Stimulated activated CD4-positive, alpha-beta T cell treated with anti-CD3 and anti-CD28 coated beads, Interleukin-1b, Interleukin-23, amount 100 ng/mL, for 1 hour (primary cell): ENCODE measurements at places on chromosomes 7 and 10.

GRCh38 chr10:13087986-13088618 is 11.9 kb upstream of the OPTN start:
- no peak for DNase-seq

DNA sequence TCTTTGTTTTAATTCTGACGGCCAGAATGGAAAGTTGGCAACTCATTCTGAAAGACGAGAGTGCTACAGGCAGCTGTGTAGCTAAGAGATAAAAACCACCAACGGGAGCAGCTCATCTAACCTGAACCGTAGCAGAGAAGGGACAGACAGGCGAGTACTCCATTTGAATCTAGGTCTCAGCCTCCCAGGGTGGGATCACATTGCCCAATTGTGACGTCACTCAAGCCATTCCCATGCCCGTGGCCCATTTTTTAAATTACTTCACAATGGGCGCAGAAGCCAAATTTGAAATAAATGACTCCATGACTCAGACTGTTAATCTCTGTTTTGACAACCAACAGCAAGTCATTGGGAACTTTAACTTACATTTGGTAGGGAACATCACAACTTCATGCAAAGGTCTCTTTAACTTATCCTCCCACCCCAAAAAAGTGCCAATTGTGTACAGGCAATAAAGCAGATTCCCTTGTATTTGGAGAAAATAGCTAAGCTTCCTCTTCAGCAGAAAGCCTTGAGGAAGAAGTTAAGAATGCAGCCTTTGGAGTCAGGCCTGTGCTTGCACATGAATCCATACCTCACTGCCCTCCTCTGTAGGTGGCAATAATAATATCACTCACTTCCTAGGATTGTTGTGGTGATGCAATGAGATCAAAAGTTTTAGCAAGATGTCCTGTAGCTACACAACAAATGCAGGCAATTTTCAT is 93.2 kb upstream of the KIF5B start:
- no peak for DNase-seq

- no peak for DNase-seq
Measured at GRCh38 chr10:123761666-123762230, 95.6 kb downstream of the GPR26 start.

GRCh38 chr10:111247781-111248389 is 171.1 kb downstream of the ADRA2A start:
- DNase-seq, result no peak

DNA sequence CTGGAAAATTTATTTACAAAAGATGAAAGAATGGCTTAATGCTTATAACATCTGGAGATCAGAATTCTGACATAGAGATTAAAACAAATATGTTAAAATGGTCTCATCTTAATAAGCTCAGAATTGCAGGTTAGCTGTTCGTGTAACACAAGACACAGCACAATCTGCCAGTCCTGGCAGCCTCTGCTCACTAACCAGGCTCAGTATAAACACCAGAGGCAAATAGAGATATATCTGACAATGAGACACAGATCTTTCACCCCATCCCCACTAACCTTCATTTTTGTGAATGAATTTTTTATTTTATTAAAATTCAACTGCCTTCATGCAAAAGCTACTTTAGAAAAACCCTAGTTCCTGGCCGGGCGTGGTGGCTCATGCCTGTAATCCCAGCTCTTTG is 51.8 kb downstream of the RELN start:
- no peak for DNase-seq

DNA sequence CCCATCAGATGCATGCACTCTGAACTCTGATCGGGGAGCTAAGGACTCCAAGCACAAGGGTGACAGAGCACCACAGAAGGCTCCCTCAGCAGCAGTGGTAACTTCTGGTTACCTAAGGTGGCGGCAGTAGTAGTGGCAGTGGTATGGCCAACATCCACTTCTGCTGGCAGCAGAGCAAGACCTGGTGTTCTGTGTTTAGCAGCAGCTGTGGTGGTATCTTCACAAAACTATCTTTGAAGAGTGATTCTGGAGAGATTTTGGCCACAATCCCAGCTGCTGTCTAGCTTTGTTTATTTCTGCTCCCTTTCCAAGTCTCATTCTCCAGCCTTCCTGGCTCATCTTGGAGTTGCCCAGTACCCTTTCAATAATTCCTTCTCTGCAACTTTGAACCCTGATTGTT is 102.4 kb upstream of the LRGUK start:
- DNase-seq, result no peak

- DNase-seq, result no peak
Measured at GRCh38 chr10:79345241-79346011, 1.8 kb upstream of the PPIF start.

- DNase-seq, result no peak
Measured at GRCh38 chr7:5394264-5395105, 29.1 kb downstream of the TNRC18 start.

GRCh38 chr7:94440451-94441039 is 45.9 kb downstream of the COL1A2 start:
- no peak for DNase-seq

DNA sequence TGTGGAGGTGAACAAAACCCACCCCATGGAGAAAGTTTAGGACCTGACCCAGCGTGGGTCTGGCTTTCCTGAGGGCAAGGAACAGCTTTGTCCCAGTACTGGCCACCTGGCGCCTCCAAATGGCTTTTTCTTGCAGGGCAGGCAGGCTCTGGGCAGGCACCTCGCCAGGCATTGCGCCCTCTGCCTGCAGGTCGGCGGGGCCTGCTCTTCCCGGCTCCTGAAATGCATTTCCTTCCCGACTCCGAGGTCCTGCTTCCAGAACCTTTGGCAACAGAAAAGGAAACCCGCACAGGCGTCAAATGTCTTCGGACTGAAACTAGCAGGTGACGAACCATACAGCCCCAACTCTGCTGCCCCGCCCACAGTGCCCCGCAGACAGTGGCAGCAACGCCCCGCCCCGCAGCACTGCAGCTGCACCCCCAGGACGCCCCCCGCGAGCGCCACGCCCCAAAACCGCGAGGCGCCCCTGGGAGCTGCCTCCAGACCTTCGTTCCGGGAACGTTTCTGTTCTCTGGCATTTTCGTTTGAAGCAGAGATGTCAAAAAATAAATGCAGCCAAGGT is 65.5 kb downstream of the C10orf143 start:
- DNase-seq, result no peak

- no peak for DNase-seq
Measured at GRCh38 chr10:44020322-44021111, 364.4 kb downstream of the CXCL12 start.

DNA sequence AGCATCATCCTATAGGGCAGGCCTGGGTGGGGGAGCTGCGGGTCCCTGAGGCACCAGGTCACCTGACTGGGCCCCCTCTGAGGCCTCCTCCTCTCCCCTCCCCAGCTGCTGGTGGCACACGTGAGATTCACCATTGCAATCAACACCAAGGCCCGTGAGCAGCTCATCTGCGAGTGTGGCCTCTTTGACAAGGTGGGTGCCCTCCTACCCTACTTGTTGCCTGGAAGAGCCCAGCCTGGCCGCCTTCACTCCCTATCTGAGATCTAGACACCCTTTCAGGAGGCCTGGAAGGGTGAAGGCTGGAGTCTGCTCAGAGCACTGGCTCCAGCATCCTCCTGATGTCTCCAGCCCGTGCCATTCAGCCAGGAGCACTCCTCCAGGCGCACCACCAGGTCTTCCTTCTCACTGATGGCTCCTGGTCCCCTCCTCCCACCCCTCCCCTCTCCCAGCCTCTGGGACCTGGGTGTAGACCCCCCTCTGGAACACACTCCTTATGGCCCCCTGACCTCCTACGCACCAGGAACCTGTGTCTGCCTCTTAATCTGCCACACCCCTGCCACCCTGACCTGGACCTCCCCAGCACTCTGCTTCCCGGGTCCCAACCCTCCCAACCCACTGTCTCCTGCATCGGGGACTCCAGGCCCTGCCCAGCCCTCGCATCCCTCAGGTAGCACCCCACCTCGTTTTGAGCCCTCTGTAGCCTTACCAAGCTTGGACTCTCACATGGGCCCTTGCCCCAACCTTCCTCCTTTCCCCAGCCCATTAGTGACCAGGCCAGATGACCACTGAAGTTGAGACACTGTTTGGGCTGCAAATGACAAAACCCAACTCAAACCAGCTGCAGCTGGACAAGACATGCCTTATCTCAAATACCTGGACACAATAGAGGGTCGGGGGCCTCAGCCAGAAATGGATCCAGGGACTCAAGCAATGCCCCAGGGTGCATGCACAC is 67.5 kb downstream of the ALOX5 start:
- DNase-seq, result no peak

DNA sequence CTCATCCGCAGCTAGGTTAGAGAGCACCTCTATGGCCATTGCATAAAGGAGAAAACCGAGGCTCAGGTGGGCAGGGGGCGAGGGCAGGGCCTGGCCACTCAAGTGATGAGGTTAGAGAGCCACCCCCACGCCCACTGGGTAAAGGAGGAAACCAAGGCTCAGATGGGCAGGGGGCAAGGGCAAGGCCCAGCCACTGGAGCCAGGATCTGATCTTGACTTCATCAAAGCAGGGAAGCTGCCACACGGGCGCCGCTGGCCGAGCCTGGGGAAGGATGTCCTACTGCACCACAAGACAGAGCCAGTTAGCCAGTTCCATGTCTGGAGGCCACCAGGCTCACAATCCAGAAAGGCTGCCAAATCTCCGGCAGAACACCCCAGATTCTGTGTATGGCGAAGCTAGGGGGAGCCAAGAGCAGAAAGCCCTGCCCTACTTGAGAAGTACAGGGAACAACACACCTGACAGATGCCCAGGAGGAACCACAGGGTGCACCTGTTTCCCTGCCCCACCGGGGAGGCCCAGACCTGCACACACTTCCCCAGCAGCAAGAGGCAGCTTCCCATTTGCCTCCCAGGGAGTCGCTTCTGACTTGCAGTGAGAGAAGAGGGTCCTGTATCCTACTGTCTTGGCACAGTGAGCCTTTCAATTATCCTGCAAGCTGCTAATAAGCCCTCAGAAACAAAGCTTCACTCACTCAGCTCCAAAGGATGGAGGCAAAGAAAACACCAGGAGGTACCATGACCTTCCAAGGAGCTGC is 101.9 kb downstream of the TNS3 start:
- no peak for DNase-seq

DNA sequence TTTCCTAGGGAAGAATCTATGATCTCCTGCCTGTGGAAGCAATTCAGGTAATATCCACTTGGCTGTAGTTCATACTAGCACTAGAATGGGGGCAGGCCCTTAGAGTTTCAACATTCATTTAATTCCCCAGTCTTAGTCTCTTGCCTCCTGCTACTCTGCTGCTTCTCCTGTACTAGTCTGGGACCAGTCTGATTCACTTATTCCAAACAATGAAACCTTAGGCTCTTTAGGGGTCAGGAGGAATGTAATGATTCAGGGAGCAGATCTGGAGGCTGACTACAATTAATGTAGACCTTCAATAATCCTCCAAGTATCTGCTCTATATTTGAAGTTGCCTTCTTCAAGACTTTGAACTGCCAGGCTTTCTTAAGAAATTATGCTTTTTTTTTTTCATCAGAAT is 101.8 kb downstream of the GNAT3 start:
- no peak for DNase-seq

GRCh38 chr10:945778-946177 is 14.3 kb upstream of the LARP4B start:
- no peak for DNase-seq

DNA sequence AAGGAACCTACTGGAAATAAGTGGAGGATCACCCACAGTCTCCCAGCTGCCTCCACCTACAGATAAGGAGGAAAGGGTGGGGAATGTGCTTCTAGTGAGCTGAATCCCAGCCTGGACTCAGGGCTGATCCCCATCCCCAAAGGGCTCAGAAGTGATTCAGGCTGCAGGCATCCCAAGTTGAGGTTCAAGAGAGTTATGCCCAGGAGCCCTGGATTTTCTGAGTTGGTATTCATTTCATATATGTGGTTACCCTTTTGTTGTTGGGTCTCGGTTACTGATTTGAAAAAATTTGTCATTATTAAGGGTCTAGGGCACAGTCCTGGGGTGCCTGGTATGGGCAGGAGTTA is 30.0 kb upstream of the SRGN start:
- no peak for DNase-seq

- no peak for DNase-seq
Measured at GRCh38 chr7:132102391-132102790, 473.9 kb downstream of the PLXNA4 start.

GRCh38 chr7:4024133-4024532 is 658.0 kb upstream of the FOXK1 start:
- no peak for DNase-seq
